Stimulated activated CD4-positive, alpha-beta T cell treated with anti-CD3 and anti-CD28 coated beads, Interleukin-12 subunit alpha, Interleukin-12 subunit beta, amount 100 ng/mL, for 48 hours (primary cell): ENCODE measurements at places on chromosomes 1 and 21.

GRCh38 chr1:19480282-19480681 is 5.1 kb downstream of the CAPZB start:
- no peak for DNase-seq

DNA sequence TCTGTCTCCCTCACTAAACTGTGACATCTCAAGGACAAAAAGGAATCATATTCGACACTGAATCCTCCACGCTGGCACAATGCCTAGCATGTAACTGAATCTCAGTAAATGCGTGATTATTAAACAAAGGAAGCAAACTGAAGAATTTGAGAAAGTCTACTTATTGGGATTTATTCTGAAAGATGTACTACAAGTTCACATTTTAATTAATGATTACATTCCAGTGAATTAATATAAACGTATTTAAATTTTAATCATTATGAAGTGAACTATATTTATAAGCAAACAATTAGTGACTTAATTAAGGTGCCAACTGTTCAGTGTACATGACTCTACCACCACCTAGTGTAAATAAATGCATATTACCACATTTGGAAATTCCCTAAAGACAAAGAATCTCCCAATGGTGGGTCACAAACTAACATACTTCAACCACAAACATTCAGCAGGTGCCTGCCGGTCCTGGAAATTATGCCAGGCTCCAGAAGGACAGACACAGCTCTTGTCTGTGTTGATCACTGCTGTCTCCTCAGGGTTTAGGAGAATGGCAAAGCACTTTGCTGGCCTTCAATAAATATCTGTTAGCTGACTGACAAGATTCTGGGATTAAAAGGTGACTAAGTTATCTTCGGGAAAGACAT is 56.3 kb downstream of the SMYD3 start:
- no peak for DNase-seq

DNA sequence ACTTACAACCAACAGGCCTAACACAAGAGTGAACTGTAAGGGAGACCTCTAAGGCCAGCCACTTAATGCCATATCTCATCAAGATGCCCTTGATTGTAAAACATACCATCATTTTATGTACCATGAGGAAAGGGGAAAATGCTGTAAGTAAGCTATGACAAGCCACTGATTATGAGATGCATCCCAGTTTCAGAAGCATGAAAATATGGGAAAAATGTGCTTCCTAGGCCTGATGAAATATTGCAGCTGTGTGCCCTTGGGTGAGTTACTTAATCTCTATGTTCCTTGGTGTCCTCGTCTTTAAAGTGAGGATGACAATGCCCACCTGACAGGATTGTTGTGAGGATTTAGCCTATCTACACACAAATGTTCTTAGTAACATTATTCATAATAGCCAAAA is 28.9 kb downstream of the H3-3A start:
- no peak for DNase-seq

- DNase-seq, result no peak
Observed at GRCh38 chr1:211828584-211829342, 1.8 kb downstream of the LPGAT1 start.

DNA sequence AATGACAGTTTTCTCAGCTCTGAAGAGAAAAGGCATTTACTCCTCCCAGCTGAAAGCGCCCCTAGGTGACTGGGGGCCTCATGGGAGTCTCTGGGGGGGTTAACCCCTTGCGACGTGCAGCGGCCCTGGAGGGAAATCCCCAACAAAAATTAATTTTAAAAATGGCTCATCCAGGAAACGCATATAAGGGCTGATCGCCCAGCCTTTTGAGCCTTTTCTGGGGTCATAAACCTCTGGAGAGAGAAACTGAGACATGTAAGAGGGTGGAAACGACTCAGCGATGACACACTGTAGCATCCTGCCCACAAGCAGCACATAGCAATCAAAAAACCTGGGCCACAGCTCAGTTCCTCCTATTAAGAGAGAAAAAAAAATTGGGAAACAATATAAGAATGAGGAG is 20.4 kb upstream of the HPDL start:
- DNase-seq, result no peak

DNA sequence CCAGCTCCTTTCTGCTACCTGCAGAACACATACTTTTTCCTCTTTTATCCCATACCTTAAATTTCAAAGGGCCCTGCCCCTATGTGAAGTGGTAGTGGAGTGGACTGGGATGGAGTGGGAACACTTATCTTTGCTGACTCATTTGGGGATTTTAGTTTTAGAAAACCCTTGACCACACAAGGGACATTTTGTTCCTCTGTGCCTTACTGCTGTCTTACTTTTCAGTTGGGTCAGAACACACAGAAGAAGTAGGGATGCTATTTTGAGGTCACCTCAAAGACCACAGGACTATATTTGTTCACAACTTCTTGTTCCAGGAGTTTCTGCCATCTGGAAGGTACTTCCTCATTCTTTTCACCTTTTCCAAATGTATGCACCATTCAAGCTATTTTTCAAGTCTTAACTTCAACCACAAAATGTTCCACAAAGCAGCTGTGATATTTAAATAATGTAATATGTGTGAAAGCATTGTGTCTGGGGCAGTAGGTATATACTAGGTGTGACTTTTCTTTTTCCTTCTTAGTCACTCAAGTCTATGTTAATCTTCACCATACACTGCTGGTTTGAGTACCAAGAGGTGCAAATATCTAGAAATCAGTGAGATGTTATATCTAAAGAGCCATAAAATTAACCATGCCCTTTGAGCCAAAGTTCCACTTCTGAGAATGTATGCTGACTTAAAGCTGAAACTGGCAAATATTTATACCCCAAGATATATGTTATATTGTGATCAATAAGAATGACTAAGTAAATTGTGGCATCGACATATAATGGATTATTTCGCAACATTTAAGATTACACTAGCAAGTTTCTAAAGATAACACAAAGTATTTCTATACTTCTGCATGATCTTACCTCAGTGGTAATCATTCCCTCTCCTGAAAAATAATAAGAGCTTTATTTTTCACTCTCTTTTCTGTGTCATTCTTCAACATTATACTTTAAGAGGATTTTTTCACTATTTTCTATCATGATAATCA is 308.5 kb downstream of the MRPL39 start:
- DNase-seq, result no peak

GRCh38 chr1:44645476-44646244 is 28.6 kb downstream of the TMEM53 start:
- DNase-seq, result no peak

GRCh38 chr1:25432749-25433388 is 2.2 kb downstream of the MACO1 start:
- no peak for DNase-seq

- DNase-seq, result no peak
Observed at GRCh38 chr1:158830904-158831507, at the start of gene MNDA. Gene MNDA, plus strand, starts transcription at chr1:158831351. Its CDS starts 10,803 bp downstream, at chr1:158842154.

DNA sequence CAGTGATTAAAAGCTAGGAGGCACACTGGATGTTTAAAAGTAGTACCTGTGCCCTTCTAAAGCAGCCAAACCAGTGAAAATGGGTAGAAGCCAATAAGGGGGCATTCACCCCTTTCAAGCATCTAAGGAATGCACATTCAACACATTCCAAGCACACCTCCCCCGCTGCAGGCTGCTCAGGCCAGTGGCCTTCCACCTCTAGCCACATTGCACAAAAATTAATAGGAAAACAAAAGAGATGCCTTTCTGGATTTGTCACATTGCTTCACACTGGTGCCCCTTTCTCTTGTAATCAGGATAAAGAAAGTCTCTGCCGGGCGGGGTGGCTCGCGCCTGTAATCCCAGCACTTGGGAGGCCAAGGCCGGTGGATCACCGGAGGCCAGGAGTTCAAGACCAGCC is 834.0 kb downstream of the USP25 start:
- no peak for DNase-seq

DNA sequence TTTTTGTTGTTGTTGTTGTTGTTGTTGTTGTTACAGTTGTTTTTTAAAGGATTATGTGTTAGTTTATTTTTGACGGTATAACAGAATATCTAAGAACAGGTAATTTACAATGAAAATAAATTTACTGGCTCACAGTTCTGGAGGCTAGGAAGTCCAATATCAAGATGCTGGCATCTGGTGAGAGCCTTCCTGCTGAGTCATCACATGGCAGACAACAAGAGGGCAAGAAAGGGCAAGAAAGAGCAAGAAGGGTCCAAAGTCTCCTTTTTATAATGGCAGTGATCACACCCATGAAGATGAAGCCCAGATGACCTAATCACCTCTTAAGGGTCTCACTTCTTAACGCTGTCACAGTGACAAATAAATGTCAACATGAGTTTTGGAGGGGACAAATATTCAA is 142.1 kb downstream of the NEGR1 start:
- no peak for DNase-seq

- no peak for DNase-seq
Observed at GRCh38 chr21:31151156-31152045, 113.1 kb upstream of the KRTAP19-8 start.

GRCh38 chr1:234486858-234487840 is 8.2 kb upstream of the TARBP1 start:
- no peak for DNase-seq

GRCh38 chr1:229538945-229539344 is 19.6 kb downstream of the ABCB10 start:
- no peak for DNase-seq

GRCh38 chr1:206551986-206552326 is 44.6 kb downstream of the RASSF5 start:
- DNase-seq, result no peak

DNA sequence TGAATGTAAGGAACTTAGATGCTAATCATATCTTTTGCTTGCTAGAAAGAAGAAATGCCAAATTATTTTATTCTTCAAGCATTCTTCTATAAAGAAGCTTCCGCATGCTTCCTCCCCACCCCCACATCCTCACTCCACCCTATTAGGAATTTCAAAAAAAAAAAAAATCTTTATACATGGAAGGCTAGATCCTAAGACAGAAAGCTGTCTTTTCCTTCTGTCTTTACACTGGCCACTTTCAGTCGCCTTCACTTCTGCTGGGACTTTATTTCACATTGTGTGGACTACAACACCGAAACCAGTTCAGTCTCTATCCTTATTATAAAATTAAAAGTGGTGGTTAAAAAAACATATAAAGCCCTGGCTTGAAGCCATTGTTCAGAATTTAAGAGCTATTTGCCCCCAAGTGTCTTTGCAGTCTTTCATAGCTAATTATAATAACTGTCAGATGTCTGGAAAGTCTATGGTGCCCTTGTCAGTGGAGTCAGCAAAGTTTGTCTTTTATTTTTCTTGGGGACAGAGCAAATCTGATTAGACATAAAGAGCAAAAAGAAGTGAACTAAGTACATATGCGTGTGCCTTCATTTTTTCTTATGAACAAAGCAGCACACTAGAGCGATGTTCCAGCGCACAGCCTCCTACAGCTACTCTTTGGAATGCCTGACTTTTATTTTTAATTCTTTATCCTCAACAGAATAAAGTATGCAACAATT is 297.7 kb downstream of the PTPRC start:
- DNase-seq, result no peak

DNA sequence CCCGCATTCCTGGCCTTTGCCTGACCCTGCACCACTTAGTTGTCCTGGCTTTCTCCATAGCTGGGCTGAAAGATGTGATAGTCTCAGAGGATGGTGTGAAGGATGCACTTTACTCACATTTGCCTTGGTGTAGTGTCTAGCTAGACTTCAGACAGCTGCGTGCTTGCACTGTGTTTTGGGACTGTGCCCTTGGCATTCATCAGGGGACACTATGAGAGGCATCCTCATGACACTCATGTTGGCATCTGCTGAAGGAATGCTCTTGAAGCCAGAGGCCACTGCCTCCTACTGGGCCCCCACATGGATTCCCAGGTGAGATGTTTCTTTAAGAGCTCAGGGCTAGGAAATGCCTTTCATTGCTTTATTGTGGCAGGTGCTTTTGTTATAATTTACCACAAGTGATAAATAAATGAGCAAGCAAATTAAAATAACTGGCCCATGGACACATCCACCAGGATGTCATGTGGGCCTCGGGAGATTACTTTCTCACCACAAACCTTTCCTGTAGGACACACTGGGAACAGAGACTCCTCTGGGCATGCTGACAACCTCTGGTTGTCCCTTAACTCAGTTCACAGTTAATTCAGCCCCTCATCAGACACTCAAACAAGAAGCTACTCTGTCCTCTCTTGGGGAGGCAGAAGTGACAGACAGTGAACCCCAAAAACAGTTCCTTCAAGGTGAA is 99.4 kb upstream of the SPATA6 start:
- DNase-seq, result no peak

DNA sequence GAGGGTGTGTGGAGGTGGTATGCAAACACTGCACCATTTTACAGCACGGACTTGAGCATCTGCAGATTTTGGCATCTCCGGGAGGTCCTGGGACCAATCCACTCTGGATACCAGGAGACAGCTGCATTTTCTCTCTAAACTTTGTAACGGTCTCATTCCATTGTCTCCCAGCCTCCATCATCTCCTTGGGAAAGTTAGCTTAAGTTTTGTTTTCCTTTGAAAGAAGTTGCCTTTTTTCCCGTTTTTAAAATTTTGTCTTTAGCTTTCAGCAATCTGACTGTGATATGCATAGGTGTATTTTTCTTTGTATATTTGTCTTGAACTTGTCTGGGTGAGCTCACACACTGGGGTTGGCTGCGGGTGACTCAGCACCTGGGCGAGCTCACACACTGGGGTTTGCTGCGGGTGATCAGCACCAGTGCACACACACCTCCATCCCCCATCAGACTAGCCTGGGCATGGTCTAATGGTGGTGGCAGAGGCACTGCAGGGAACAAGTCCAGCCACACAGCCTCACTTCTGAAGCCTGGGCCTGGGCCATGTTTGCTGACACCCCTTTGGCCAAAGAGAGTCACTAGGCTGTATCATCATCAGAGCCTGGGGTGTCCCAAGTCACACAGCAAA is 32.1 kb upstream of the COL18A1 start:
- DNase-seq, result no peak

DNA sequence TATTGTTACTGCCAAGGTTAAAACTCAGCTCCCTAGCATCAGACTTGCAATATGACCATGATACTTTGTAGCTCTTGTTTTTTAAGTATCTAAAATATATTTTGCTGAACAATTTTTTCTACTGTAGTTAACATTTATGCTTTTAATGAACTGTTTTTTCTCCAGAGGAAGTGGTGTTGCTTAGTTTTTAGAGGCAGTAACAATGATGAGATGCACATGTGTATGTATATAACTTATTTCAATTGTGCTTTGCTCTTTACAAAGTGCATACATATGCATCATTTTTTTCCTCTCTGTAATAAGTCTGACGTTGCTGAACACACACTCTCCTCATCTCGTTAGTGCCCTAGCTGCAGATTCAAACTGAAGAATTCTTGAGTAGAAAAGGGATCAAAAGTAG is 418.8 kb downstream of the ZP4 start:
- DNase-seq, result no peak

DNA sequence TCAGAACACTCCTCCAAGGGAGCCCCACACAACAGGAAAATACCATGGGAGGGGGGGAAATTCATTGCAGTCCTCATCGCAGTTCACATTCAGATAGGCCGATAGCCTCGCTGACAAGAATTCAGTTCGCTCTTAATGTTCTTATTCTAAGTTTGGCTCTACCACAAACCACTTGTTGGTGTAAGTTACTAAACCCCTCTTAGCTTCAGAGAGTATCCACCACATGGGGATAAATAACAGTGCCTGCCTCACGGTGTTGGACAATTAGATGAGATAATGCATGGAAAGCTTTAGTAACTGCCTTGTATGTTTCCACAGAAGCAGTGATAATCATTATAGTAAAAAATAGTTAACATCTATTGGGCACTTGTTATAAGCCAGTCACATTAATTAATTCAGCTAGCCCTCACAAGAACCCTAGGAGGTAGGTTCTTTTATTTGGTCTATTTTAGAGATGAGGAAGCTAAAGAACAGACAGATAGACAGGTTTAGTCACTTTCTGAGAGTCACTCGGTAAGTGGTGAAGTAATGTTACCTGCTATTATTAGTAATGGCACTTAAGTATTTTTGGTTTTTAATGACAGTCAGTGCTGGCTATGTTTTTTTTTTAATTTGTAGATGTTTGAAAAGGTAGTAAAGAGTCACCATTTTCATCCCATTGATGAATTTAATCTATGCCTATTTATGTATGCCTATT is 10.1 kb downstream of the VAV3 start:
- DNase-seq, result no peak
